ENCODE measurements at places on chromosomes 3 and 15. TPM values are rescaled to one million over a fixed set of nuclear protein-coding genes. Genes with fewer than 3 reads are reported as not detected.

The BSN gene
- 0.26 TPM for total RNA-seq

The AMT gene
- 0.78 TPM for total RNA-seq

The VGLL4 gene
- total RNA-seq = 212 TPM

The A4GNT gene
- not detected for total RNA-seq

The PIERCE2 gene
- total RNA-seq = 4.6 TPM

The STXBP5L gene
- not detected for total RNA-seq

The IL16 gene
- 12.1 TPM for total RNA-seq

The CKMT1B gene
- not detected for total RNA-seq

The SLC28A1 gene
- total RNA-seq = not detected

The TICRR gene
- 2.9 TPM for total RNA-seq

The GOLGA6A gene
- total RNA-seq = 0.13 TPM

The LRRIQ4 gene
- under 0.01 TPM for total RNA-seq

The ARGFX gene
- not detected for total RNA-seq

The CISH gene
- 1.3 TPM for total RNA-seq

The DLL4 gene
- 0.11 TPM for total RNA-seq

The IL12A gene
- total RNA-seq = 7.4 TPM

The TMEM108 gene
- not detected for total RNA-seq

The PAQR5 gene
- 4.8 TPM for total RNA-seq

The CGNL1 gene
- total RNA-seq = 4.7 TPM

The WDR93 gene
- total RNA-seq = 0.32 TPM

The CPEB1 gene
- total RNA-seq = 36.4 TPM

The TMEM207 gene
- total RNA-seq = not detected

The EXD1 gene
- total RNA-seq = not detected

All from articular chondrocyte of knee joint (primary cell).